Stimulated activated CD8-positive, alpha-beta memory T cell treated with anti-CD3 and anti-CD28 coated beads, Interleukin-4, amount 100 ng/mL, for 24 hours (primary cell): ENCODE measurements at places on chromosomes 4 and X.

- no peak for DNase-seq
Observed at GRCh38 chr4:79621061-79621460, 213.0 kb upstream of the GK2 start.

DNA sequence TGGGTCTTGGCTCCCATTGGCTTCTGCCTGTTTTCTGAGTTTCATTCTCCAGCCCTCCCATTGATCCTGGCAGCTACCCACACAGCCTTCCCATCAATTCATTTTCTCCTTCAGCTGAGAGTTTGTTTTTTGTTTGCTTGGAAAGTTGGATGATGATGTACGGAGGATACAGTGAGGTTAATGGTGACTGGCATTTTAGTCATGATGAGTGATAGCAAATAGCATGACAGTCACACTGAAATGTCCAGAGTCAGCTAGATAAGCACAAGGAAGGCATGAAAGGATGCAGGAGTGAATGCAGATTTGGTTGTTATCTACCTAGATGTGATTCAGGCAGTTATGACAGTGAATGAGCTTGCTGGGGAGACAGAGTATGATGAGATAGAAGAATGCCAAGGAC, 30.6 kb upstream of the LCORL start:
- DNase-seq = no peak

DNA sequence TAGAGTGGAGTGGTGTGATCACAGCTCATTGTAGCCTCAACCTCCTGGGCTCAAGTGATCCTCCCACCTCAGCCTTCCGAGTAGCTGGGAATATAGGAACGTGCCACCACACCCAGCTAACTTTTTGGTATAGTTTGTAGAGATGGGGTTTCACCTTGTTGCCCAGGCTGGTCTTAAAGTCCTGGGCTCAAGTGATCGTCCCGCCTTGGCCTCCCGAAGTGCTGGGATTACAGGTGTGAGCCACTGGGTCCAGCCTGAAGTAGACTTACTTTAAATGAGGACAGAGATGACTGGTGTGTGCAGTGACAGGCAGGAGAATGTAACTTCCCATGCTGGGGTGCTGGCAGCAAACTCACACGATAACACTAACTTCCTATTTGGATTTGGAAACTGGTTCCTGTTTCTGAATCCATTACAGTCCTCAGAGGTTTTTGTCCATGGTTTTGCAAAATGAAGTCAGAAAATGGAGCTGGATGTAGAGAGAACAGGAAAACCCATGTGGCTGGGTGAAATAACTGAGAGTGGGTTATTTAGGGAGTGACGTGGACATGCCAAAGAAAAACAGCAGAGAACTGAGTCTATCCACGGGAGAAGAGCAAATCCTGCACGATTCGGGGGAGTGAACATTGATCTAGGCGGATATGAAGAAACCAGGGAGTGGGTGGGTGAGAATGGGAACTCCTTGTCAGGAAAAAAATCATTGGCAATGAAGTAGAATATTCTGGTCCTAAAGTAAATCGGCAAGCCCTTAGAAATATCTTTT, 95.6 kb downstream of the GATB start:
- DNase-seq = no peak

DNA sequence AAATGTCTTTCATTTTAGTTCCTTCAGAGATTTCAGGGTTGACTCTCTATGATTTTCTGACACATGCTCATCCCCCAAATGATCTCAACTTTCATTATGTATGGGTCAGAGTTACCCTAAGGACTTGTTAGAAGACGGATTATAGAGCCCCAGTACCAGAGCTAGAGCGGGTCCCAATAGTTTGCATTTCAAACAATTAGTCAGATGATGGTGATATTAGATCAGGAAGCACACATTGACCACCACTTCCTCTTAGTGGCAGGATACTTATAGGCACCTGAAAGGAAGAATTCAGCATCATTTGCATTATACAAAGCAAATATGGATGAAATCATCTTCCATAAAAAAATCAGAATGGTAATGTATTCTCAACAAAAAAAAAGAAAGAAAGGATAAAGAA, 106.1 kb downstream of the GALNTL6 start:
- DNase-seq = no peak

GRCh38 chr4:39883646-39884045, 94.1 kb downstream of the PDS5A start:
- DNase-seq = no peak

GRCh38 chrX:34893741-34894140, 48.9 kb upstream of the FAM47B start:
- DNase-seq = no peak

DNA sequence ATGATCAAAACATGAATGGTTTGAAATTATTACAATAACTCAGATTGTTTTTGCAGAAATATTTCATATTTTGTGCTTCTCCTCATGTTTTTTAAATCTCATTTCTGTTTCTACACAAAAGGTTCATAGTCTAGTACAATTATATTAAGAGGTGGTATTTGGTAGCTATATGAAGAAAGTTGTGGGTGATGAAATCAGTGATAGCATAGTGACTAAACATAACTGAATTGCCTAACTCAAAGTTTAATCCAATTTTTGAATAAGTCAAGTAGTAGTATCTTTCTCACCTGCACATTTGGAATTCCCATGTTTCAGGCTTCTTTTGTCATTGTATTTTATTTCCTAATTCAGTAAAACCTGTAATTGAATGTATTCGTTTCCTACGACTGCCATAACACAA, 648.7 kb downstream of the GRID2 start:
- no peak for DNase-seq

- peak; percentile 41 for DNase-seq
Observed at GRCh38 chrX:131778269-131779218, 234.7 kb downstream of the OR13H1 start.

GRCh38 chrX:143632625-143633410, 3.1 kb downstream of the SLITRK4 start:
- DNase-seq = no peak

GRCh38 chr4:159104694-159105414, 2.0 kb downstream of the RAPGEF2 start:
- no peak for DNase-seq

DNA sequence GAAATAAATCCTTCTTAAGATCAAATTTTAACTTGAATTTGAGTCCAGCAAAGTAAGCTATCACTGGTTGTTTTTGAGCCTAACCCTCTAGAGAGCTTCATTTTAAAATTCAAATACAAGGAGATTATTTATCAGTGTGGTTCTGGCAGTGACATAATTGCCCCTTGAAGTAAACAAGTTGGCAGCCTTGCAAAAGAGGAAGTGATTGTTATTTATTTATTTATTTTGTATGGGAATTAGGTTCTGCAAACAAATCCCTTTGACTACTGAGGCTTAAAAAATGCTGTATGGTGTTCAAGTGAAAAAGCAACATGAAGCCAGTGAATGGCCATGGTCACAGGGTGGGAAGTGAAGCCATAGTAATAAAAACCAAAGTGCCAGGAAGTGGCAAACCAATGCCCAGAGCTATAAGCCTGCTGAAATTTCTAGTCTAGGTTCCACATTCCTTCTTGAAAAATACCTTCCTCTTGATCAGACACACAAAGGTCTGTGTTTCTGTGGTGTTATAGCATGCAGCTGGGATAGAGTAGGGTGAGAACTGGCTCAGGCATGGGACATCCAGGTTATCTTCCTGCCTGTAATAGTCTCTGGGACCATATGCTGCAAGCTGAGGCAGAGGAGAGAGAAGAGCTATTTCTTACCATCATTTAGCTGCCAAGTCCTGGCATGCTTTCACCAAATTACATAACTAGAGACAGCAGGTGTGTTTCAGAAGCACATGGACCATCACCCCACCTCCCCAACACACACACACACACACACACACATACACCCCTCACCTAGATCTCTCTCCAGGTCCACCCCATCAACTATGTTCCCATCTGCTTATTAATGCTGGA, 47.1 kb upstream of the TSPAN7 start:
- no peak for DNase-seq

- DNase-seq = no peak
Observed at GRCh38 chrX:130245441-130245840, 23.3 kb downstream of the ZNF280C start.
